ENCODE measurements at places on chromosomes 6 and 20.

- DNase-seq = no peak
These were observed 87.1 kb upstream of the SCGN start for GRCh38 chr6:25564943-25565342.

GRCh38 chr6:103122766-103123601, 1729.5 kb downstream of the GRIK2 start:
- DNase-seq = peak; percentile 24

DNA sequence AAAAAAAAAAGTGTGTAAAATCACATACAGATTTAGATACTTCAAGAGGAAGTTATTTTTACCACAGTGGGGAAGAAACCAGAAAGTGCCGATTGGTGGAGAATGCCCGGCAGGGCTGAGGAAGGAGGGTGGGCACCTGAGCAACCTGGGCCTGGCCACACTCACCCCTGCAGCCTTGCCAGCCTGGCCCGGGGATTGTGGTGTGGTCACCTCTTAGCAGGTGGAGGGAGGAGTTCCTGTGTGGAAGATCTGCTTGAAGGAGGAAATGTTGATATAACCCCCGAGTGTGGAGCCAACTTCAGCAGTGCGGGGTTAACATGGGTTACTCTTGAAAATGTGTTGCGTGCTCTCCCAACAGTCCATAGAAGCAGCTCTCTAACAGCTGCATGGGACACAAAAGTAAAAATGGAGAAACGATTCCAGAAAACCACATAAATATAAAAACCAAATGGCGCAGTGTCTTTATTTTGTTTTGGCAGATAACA, 14.7 kb downstream of the UST start:
- DNase-seq = peak; percentile 50

GRCh38 chr6:73560853-73561407, 40.1 kb upstream of the EEF1A1 start:
- DNase-seq = no peak

Measured in activated CD8-positive, alpha-beta T cell treated with anti-CD3 and anti-CD28 coated beads, Interleukin-2, amount 10 ng/mL, durations not matched to agents 7 days and 5 days (primary cell).